ENCODE measurements at places on chromosomes 3 and 15.

DNA sequence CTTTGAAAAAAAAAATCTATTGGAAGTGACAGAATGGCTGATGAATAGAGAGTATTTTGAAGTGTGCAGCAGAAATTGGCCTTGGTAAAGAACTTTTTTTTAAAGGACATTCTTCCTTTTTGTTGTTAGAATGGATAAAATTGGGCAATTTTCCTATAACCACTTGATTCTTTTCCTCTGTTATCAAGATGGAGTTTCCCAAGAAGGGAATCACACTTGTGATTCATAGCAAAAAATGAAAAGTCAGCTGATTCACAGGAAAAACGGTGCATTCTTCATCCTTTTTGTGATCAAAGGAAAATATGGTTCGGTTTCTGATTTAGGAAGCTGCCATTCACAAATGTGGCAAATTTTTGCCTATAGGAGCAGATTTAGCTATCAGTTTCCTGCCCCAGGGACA is 486.8 kb downstream of the GBE1 start:
- no peak for DNase-seq

DNA sequence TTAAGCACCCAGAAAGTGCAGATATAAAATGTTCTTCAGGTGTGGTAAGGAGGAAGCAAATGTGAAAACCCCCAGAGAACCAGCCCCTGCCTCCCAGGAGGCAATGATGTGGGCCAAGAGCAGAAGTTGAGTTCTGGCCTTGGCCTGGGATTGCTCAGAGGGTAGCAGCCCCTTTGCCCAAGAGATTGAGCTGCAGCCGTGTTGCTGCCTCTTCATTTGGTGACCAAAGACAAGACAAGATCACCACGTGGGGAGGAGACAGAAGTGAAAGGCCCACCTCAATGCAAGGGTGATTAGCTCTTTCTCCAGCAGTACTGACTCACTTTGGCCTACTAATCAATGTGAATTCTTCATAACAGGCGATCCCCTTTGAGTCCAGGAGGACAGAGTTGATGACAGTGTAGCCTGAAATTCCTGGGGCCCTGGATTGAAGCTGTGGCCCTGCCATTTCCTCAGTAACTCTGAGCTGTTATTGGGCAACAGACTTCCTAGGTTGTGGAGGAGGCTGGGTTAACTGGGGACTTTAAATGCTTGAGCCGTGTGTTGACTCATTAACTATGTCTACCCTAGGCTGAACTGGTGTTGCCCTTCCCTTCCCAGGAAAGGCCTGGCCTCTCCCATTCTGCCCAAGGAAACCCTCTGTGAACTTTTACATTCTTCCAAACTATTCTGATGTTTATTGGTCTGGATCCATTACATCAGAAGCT is 86.5 kb downstream of the ST6GAL1 start:
- no peak for DNase-seq

- DNase-seq: no peak
Observed at GRCh38 chr3:177350121-177350520, 152.8 kb upstream of the TBL1XR1 start.

GRCh38 chr3:135260025-135260424 is 465.0 kb downstream of the EPHB1 start:
- peak; percentile 33 for DNase-seq

GRCh38 chr3:179788996-179789395 is 136.2 kb downstream of the USP13 start:
- no peak for DNase-seq

DNA sequence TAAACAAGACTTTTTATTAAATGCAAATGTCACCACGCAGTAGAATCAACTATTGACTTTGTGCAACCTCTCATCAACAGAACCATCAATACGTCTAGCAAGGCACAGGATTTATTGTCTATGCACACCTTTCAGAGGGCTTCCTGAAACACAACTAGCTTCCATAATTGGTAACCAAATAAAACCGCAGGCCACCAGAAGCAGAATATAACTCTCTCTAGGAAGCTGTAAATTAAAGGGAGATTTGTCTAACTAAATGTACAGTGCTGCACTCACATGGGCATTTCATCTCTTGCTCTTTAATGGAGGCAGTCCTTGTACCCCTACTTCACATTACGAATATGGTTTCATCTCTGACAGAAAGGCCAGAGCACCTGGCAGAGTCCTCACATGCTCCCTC is 93.0 kb downstream of the FHIT start:
- DNase-seq: no peak

DNA sequence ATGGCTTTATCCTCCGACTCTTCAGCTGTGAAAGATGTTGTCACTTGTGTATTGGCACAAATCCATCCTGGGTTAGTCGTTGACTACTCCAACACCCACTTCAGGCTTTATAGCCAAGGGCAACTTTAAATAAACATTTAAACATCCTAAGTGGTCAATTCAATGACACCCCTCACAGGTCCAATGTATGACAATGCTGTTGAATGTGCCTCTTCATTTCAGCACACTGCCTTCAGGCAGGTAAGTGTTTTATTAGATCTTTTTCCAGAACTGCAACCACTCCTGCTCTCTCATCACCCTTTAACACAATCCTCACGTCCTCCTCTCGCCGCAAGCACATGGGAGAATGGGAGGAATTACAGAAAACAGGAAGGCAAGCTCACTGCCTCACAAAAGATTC is 30.3 kb downstream of the IL12A start:
- DNase-seq: no peak

DNA sequence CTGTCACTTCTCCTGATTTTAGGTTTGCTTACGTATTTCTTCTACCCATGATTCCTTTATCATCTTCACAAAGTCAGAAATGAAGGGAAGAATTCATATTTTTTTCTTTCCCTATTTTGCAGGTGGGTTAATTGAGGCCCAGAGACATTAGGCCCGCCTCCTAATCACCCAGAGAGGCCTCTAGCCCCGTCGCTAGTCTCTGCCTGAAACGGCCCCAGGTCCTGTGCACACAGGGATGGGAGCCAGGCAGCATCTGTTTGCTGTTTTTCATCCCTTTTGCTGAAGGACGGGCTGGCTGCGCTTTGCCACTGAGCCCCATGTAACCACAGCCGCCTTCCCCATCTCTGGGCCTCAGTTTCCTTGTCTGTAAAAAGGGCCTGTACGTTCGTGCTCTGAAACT is 135.9 kb downstream of the FBLN2 start:
- no peak for DNase-seq

DNA sequence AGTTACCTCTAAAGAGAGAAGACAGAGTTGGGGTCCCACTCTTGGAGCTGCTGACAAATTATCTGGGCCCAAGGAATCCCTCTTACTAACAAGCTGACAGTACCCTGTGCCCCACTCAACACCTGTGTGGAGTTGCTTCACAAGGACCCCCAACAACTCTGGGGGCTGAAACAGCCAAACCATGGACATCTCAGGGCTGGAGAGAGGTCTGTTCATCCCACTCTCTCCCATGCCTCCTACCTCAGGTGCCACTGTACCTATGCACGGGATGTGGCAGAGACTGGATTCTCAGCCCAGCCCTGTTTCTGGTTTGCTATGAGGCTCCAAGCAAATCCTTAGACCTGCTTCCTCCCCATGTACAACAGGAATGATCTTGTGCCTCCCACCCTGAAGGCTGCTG is 101.7 kb downstream of the ETFA start:
- no peak for DNase-seq

DNA sequence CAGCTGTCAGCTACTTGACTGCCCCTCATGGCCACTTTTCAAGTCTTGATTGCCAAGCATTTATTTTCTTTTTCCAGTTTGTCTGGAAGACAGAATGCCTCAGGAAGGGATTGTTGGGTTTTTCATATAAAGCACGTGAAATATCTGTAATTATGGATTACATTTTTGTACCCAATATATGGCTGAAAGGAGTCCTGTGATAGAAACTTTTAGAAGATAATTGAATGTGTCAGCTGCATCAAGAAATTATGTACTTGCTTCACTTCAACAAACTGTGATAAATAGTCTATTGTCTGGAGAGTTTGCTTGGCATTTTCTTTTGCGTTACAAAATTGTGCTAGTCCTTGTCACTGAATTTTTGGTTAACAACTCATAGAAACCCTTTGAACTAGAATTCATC is 247.9 kb upstream of the SLCO3A1 start:
- DNase-seq: no peak

- DNase-seq: no peak
Observed at GRCh38 chr3:146052791-146053310, 108.1 kb downstream of the PLOD2 start.

DNA sequence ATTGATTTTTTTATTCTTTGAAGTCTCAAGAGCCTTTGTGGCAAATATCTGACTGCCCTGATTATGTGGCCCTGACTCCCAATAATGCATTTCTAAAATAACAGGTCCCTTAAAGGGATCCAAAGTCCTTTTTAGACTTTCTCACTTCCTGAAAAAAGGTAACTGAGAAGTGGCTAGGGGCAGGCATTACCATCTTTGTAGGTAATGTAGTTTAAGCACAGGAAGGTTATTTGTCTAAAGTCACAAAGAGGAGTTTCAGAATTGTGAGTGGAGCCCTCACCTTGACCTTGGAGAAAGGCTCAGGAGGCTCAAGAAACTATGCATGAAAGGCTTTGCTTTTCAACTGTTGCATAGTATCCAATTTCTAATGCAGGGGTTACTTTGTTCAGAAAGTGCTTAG is 142.9 kb upstream of the MRPL3 start:
- DNase-seq: no peak

DNA sequence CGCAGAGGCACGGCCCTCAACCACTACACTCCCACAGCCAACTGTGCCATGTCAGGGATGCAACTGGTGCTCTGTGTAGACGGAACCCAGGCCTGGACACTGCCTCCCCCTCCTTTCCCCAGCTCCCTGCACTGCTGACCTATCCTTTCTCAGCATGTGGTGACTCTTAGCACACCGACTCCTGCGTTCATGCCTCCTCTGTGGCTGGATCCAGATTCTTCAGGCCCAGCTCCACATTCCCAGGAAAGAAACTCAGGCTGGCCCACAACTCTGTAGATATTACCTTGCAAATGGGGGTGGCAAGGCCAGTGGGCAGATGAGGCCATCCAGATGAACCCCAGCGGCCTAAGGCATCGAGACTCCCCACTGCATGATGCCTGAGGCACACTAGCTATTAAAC is 272.7 kb downstream of the OCA2 start:
- DNase-seq: no peak

GRCh38 chr3:158671821-158672214 is 630 bp downstream of the LXN start:
- DNase-seq: peak; percentile 4

DNA sequence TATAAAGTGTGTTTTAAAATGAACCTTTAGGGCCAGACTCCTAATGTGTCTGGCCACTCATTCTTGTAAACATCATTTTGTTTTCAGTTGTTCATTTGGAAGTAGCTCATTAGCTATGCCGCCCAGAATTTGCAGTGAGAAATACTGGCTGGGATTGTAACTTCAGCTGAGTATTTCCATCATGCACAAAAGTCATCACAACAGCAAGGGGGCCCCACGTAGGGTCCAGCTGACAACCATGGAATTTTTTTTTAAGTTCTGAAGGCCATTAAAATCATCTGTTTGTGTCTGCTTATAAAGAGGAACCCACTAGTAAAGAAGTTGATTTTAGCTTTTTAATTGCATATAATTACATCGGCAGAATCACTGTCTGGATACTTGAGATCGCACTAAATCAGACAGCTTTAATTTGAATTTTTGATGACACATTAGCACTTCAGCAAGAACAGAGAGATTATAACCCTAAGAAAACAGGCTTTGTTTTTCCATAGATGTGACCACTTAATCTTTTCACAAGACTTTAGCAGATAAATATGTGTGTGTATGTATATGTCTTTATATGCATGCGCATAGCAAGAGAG is 46.3 kb upstream of the SKOR1 start:
- DNase-seq: no peak

GRCh38 chr3:43707998-43708397 is 17.3 kb downstream of the ABHD5 start:
- DNase-seq: no peak

DNA sequence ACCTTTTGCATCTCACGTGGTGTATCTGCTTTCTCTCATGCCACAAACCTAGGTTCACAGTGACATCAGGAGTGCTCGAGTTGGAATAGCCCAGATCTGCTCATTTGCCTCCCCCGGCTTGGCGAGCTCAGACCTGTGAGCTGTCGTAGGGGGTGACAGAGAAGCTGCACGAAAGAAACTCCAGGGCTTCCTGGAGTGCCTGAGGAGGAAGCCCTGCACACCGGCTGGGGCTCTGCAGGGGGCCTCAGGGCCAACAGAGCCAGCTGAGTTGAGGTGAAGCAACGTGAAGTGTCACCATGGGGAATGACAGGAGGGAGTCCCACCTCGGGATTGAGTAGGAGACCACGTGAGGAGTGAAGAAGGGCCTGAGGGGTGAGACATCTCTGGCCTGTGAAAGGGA is 62.5 kb downstream of the RPN1 start:
- no peak for DNase-seq

GRCh38 chr15:34248190-34248589 is 23.4 kb downstream of the EMC4 start:
- no peak for DNase-seq

DNA sequence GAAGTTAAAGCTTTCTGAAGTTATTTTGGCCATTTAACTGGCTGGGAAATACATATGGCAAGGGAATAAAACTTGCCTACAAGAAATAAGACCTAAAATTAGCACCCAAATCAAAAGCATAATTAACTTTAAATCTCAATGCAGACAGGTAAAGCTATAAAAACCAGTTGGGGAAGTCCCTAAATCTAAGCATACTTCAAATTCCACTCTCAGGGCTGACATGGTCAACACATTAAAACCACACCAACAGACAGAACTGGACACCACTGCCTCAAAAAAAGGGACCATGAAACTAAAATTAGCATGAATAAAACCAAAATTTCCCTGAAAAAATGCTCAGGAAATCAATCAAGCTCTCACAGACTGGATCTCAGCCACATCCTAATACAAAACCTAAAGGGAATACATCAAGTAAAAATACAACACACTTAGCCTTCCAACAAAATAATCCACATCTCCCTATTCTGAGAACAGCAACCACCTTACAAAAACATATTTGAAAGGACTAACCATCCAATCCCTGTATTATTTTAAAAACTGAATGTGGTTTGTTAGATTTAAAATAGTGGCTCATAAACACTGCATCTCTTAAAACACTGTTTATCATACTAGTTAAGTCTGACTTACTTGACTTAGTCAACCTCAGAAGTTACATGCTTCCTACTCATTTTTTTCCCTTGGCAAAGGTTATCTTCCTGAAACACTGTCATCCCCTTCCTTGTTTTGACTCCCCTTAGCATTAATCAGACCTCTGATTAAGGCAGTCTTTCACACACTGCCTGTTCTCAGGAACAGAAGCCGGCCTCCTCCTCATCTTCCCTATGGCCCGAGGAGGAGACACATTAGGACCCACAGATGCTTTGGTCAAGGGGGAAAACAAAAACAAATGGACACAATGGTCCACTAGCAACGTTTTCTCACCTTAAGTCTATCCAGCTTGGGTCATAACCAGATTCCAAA is 8.3 kb downstream of the TRA2B start:
- DNase-seq: no peak

- no peak for DNase-seq
Observed at GRCh38 chr15:55789066-55789660, 46.2 kb upstream of the PRTG start.

- DNase-seq: no peak
Observed at GRCh38 chr3:117346901-117347300, 637.3 kb downstream of the TUSC7 start.

GRCh38 chr3:60217156-60217911 is 1033.9 kb downstream of the FHIT start:
- DNase-seq: no peak
